ENCODE measurements at places on chromosomes 11 and 22.

- DNase-seq: no peak
Observed at GRCh38 chr11:12448131-12448939, 71.0 kb downstream of the PARVA start.

GRCh38 chr22:37253126-37253660, 9.1 kb upstream of the RAC2 start:
- no peak for DNase-seq

- no peak for DNase-seq
Observed at GRCh38 chr22:47366026-47366767, 603.7 kb downstream of the TBC1D22A start.

GRCh38 chr22:46815896-46816731, 53.7 kb downstream of the TBC1D22A start:
- peak; percentile 14 for DNase-seq

GRCh38 chr11:128598506-128599150, 11.3 kb upstream of the ETS1 start:
- DNase-seq: no peak

DNA sequence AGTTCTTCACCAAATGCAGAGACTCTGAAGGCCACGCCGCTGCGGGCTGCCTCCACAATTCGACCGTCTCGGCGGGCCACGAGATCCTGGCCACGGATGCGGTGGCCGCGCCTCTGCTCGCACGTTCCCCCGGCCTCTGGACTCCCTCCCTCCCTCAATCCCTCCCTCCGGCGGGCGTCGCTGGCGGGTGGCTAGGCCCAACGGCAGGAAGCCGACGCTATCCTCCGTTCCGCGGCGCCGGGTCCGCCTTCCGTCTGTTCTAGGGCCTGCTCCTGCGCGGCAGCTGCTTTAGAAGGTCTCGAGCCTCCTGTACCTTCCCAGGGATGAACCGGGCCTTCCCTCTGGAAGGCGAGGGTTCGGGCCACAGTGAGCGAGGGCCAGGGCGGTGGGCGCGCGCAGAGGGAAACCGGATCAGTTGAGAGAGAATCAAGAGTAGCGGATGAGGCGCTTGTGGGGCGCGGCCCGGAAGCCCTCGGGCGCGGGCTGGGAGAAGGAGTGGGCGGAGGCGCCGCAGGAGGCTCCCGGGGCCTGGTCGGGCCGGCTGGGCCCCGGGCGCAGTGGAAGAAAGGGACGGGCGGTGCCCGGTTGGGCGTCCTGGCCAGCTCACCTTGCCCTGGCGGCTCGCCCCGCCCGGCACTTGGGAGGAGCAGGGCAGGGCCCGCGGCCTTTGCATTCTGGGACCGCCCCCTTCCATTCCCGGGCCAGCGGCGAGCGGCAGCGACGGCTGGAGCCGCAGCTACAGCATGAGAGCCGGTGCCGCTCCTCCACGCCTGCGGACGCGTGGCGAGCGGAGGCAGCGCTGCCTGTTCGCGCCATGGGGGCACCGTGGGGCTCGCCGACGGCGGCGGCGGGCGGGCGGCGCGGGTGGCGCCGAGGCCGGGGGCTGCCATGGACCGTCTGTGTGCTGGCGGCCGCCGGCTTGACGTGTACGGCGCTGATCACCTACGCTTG, at the start of gene FUT4:
Gene FUT4, plus strand, starts transcription at position 227 of the 951 bp plus-strand sequence. Its CDS starts 213 bp downstream, at position 440.
- DNase-seq: peak; percentile 35

DNA sequence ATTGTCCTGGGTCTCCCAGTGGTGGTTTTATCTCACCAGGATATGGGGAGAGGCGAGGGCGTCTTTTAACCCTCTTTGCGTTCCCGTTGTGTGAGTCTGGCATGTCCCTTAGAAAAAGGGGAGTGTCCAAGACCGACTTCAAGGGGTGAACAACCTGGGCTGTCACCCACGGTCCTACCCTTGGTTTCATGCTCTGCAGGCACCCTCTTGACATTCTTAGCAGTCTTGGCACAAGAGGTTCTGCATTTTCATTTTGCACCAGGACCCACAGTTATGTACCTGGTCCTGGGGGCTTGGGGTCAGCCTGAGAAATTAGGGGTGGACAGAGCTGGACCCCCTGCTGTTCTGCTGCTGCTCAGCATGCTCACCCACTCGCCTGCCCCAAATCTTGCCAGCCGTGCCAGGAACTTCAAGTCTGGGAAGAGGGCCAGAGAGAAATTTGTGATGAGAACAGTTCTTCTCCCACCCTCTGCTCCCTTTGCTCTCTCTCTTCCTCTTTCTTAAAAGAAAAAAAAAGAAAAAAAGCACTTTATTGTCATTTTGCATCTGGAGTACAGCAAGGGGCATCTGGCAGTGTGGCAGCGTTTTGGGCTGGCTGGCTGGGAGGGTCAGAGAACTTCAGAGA, 471.2 kb downstream of the MIAT start:
- DNase-seq: no peak

- DNase-seq: peak; percentile 24
Observed at GRCh38 chr11:94897330-94897768, 76.0 kb downstream of the CWC15 start.

GRCh38 chr11:85694385-85694980, 8.5 kb upstream of the CCDC89 start:
- DNase-seq: no peak

GRCh38 chr11:132519241-132519815, 1013.0 kb downstream of the OPCML start:
- DNase-seq: no peak

DNA sequence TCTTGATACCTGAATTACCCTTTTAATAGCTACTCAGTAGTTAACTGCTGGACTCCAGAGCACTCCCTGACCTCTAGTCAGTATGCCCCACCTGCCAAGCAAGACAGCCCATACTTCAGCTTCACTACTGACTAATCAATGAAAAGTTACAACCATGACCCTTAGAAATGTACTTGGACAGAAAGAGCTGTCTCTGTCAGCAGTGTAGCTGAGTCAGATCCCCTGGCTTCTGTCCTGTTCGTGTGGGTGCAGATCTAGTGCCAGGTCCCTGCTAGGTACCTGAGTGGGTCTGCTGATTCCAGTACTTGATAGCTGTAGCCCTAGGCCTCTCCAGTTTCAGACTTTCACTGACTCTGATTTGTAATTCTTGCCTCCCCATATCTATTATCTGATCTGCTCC, 265.8 kb upstream of the POU2AF2 start:
- DNase-seq: no peak

DNA sequence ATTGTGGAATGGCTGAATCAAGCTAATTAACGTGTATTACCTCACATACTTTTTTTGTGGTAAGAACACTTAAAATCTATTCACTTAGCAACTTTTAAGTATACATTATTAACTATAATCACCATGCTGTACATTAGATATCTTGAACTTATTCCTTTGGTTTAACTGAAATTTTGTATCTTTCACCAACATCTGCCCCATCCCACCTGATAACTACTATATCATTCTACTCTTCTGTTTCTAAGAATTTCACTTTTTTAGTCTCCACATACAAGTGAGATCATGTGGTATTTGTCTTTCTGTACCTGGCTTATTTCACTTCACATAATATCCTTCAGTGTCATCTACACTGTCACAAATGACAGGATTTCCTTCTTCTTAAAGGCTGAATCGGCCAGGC, 17.1 kb upstream of the VWA5A start:
- DNase-seq: no peak

DNA sequence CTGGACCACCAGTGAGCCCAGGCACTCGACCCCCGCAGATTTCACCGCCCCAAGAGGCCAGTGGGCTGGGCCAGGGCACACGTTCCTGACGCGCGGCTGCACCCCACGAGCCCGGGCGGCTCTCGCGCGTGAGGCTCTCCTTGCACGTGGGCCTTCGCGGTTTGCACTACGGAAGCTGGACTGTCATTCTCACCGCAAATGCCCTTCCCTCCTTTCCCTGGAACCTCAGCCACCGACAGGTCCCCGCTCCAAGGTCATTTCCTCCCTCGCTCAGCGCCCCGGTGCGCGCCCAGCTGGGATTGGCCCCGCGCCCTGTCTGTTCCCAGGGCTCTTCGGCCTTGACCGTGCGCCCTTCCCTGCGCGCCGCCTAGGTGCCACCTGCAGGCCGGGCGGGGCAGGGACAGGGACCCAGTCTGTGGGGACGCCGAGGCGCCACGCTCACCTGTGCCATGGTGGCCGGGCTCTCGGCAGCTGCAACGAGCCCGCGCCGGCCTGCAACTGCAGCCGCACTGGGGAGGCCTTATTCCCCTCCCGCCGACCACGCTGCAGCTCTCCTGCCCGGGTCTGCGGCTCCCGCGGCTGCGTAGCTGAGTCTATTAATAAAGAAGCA, 2.1 kb upstream of the CPT1A start:
- DNase-seq: no peak

- DNase-seq: no peak
Observed at GRCh38 chr11:129947474-129947873, 52.1 kb upstream of the NFRKB start.

GRCh38 chr11:72614381-72614780, 59.8 kb downstream of the PDE2A start:
- DNase-seq: no peak

- DNase-seq: no peak
Observed at GRCh38 chr22:31313366-31314147, 21.3 kb upstream of the PIK3IP1 start.

DNA sequence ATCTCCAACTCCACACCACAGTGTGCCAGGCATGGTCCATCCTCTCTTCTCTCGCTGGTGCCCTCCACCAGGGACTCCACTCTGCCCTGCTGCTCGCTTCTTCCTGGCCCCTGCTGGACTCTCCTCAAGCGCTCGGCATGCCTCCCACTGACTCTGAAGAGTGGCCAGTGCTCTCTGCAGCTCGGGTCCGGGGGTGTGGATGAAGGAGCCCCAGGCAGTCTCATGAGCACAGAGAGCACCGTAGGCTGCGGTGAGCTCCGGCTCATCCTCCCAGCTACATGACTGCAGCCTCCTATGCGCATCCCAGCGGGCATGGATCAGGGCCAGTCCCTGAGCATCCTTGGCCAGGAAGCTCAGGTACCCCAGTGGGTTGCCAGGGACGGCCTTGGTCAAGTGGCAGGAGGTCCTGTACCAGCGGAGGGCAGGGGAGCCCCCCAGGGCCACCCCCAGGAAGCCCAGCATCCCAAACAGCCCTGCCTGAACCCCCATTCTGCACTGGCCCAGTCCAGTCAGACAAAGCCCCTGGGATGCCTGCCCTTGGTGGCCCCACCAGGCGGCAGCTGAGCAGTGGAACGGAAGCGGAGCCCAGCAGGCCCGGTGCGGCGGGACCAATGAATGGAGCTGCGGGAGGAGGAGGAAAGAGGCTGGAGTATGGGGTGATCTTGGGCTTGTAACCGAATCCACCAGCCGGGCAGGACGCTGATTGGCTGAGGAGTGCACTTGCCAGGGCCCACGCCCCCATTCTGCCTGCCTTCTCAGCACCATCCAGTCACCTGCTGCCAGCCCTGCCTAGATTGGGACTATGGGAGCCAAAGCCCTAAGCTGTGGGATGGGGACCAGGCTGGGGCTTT, at the start of gene PLA2G3:
Gene PLA2G3, minus strand, starts transcription at position 643 of the 851 bp plus-strand sequence. Its CDS starts 154 bp downstream, at position 489.
- no peak for DNase-seq

DNA sequence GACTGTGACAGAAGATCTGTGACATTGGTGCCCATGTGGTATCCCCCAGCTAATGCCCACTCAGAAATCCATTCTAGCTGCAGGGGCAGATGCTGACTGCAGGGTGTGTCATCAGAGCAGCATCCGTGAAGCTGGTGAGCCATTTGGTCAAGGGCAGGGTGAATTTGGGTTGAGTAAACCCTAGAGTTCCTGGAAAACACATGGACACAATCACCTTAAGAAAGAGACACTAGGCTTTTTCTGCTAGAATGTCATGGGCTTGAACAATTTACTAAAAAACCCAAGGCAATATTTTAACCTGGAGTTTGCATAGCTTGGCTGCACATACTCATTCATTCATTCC, 100.0 kb downstream of the ADAMTS15 start:
- no peak for DNase-seq

DNA sequence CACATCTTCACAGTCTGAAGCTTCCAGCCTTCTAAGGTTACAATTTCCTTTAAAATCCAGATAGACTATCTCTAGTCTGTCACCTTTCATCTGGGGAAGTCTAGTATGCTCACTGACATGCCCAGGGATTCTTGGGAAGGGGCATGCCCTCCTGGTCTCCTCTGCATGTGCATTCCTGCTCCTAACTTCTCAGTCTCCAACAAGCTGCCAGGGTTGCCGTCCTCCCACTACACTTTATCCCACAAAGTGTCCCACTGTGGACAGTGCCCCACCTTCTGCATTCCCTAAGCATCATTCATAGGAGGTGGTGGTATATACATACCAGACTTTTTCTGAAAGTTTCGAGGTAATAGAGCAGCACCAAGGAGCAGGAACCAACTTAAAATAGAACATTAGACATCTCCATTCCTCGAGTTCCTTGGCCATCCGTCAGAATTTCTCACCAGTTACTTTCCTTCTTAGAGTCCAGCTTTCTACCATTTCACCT, 28.7 kb downstream of the EIF3F start:
- DNase-seq: no peak
